GM12892 (cell line): ENCODE measurements at places on chromosomes 2 and 18.

- no peak for DNase-seq
Measured at GRCh38 chr2:185583058-185583816, 155.4 kb upstream of the FSIP2 start.

DNA sequence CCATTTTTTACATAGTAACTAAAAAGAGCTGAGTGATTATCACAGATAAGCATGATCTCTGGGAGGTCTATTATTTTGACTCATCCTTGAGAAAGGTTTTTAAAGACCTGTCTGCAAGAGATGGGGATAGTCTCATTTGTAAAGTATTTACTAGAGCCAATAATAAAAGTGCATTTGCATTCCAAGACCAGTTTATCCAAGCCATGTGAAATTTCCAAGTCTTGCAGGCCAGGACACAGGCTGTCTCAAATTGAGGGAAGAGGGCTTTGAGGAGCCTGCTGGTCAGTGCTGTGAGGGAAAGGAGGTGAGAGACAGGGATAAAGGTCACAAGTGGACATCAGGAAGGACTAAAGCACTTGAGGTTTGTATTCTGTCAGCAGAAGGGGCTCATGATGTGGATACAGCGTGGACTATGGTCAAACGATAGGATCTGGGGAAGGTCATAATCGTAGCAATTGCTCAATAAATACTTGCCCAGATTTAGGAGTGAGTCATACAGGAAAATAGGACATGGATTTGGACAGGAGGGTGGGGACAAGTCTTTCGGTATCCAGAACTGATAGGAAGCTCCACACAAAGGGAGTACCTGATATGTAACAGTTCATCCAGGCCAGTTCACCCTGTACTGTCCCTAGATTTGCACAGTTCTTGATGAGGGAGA lies 6.6 kb upstream of the CDH2 start:
- no peak for DNase-seq

GRCh38 chr2:60608679-60609078 lies 55.2 kb upstream of the BCL11A start:
- no peak for DNase-seq

GRCh38 chr2:6917071-6917760 lies at the start of gene RNF144A:
Gene RNF144A, plus strand, starts transcription at chr2:6917412. Its CDS starts 79,515 bp downstream, at chr2:6996927.
- peak; percentile 87 for DNase-seq

- no peak for DNase-seq
Measured at GRCh38 chr2:41856946-41857345, 190.9 kb upstream of the PKDCC start.

DNA sequence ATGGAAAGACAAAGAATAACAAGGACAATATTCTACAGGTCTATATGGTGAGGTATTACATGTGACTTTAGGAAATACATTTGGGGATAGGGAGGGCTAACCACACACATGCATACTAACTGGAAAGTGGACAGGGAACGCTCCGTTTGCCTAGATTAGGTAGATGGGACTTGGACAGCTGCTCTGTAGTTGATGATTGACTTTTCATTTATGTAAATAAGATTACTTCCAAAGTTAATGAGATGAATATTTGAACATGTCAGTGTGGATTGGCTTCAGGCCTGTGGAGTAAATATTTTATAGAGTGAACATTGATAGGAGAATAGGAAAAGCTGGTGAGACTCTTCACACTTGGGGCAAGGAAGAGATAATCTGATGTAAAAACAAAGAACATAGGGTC lies 142.0 kb downstream of the NCK2 start:
- no peak for DNase-seq

- no peak for DNase-seq
Measured at GRCh38 chr18:35864916-35865315, 107.6 kb upstream of the RMP24 start.

GRCh38 chr2:218736531-218736930 lies 25.9 kb downstream of the TTLL4 start:
- DNase-seq: no peak

GRCh38 chr2:227774011-227774624 lies 28.4 kb downstream of the SCYGR8 start:
- no peak for DNase-seq

DNA sequence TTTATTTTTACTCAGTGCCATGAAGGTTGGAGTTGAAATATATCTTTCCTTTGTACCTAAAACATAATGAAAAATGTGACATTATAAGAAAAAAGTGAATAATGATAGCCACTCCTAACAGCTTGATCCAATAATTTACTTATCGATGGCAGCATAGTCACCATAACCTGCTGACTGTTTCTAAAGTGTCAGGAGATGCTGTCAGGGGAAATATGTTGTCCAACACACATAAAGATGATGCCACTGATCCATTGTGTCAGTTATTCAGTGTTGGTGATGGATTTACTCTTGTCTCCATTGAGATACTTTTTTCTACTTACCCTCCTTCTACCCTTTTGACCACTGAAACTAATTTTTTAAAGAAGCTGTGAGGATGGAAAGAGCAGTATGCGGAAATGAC lies 1006.9 kb upstream of the TMEFF2 start:
- DNase-seq: no peak

DNA sequence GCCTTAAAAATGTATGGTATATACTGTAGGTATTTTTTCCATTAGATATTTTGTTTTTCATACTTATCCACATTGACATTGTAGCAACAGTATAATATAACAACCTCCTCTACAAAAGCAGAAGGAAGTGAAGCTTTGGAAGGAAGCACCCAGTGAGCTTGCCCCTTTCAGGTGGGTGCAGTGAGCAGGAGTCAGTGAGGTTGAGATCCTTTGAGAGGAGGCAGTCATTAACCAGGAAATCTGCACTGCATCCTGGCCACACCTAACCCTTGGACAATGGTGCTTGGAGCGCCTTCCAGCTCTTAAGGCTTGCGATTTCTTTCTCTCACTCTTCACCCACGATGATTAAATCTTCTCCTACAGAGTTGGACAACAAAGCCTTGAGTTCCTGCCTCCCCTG lies 13.9 kb downstream of the IL37 start:
- DNase-seq: no peak

DNA sequence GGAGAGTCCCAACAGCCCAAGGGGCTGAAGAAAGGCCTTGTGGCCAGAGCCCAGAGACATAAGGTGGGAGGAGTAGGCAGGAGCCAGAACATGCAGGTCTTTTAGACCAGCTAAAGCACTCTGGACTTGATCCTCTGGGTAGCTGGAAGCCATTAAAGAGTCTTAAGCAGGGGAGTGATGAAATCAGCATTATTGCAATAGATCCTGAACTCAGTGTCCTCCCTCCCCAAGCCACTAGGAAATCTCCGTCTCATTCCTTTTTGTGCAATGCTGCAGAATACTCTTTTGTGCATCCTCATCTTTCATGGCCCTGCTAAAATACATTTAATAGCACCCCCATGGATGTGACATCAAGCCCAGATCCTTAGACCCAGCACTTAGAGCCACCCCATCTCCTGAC lies 58.6 kb upstream of the ZCCHC2 start:
- DNase-seq: no peak

GRCh38 chr2:205683502-205684367 lies 1.4 kb downstream of the NRP2 start:
- no peak for DNase-seq

DNA sequence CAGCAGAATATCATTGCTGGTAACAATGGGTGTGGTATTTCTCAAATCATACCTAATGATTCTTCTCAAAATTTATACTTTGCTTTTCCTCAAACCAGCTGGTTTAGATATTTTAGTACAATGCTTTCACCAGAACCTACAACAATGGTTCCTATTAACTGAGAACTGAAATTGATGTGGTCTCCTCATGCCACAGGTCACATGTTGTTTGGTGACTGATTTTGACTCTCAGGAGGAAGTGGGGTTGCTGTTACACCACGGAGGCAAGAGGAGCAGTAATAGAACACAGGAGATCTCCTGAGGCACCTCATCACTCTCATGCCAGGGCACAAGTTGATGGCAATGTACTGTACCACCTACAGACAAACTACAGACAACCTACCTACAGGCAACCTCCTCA lies 3.0 kb upstream of the CEP68 start:
- DNase-seq: peak; percentile 53

GRCh38 chr2:216205486-216205885 lies 96.3 kb downstream of the XRCC5 start:
- DNase-seq: no peak

- DNase-seq: no peak
Measured at GRCh38 chr2:240898108-240898730, 2.3 kb upstream of the MAB21L4 start.

DNA sequence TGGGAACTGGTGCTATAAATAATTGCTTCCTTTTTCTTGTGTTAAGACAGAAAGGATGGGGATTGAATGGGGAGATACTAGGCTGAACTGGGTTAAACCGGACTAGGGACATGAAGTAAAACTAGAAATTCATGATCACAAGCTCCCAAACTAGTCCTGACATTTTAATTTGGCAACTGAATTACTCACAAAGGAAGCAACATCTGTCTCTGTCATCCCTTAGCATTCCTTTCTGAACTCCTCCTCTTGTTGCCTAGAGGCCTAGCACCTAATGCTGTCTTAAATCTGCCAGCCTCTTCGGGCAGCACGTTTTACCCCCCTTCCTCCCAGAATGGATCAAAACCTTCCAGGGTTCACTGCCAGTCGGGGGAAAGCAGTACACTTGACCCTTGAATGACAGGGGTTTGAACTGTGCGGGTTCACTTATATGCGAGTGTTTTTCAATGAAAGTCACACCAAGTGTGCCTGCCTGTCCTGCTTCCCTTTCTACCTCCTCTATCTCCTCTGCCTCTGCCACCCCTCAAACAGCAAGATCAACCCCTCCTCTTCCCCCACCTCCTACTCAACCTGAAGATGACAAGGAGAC lies 8.2 kb downstream of the KCTD1 start:
- no peak for DNase-seq

DNA sequence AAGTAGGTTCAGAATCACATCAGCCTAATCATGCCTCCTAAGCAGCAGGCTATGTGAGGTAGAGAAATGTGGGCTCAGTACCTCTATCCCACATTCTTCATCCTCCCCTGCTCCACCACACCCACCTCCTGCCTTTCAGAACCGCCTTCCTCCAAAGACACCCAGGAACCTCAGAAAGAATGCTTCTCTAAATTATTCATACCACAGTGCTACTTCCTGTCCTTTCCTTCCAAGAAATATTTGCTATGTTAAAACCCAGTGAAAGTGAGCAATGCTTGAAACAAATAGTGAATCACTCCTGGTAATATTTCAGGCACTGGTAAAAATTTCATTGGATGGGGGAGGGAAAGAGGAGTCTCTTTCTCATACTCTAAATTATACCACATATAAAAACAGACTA lies 24.0 kb upstream of the CREB1 start:
- DNase-seq: no peak

GRCh38 chr2:202950592-202950991 lies 38.5 kb downstream of the CARF start:
- no peak for DNase-seq

- no peak for DNase-seq
Measured at GRCh38 chr2:221254299-221254698, 317.8 kb downstream of the EPHA4 start.

GRCh38 chr2:145811276-145812164 lies 1291.6 kb upstream of the ZEB2 start:
- DNase-seq: no peak

- DNase-seq: no peak
Measured at GRCh38 chr2:96089356-96090195, 26.8 kb downstream of the ADRA2B start.

- no peak for DNase-seq
Measured at GRCh38 chr2:18154259-18154658, 275.8 kb downstream of the KCNS3 start.

- DNase-seq: peak; percentile 43
Measured at GRCh38 chr18:13568443-13569392, 157.6 kb downstream of the FAM210A start.

DNA sequence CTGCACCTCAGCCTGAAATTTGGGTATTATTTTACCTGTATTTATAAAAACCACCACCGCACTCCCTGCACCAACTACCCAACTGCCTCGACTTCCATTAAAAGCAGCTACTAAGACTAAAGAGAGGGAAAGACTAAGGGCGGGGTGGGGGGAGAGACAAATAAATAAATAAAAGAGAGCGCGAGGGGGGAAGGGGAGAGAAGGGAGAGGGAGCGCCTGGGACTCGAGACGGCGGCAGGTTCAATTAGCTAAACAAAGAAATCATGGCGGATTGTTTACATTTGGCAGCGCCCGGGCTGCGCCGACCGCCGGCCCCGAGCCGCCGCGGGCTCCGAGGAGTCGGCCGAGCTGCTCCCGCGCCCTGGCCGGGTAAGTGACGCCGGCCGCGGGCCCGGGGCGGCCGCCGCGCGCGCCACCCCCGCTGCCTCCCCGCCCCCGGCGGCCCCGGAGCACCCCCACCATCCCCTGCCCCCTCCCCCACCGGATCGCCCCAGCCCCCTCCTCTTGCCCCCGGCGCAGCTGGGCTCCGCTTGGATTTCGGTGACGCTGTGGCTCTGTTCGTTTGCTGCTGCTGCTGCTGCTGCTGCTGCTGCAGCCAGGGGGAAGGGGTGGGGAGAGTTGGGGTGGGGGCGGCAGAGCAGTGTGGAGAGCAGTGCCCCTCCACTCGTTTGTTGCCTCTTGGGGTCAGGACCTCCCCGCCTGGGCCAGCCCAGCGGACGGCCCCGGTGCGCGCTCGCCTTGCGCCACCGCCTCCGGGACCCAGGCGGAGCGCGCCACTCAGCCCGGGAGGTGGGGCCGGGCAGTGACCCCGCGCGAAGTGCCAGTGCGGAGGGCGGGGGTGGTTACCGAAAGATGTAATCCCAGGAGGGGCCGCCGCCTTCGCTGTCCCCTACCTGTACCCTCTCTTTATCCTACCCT lies 187.2 kb upstream of the FANCL start:
- no peak for DNase-seq

DNA sequence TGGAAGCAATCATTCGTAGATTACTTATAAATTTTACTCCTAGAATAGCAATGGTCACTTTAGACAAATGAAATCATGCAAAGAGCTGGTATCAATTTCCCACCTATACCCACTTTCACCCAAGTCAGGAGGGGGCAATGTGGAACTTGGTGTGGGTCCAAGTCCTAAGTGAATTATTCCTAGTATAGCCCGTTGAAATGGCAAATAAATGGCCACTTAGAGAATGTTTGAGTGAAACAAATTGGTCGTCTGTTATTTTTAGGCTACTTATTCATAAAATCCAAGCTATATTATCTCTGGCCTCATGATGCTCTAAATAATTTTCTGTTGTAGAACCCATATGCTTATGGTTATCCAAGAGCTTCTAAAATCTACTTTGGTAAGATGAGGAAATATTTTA lies 98.1 kb downstream of the MYO3B start:
- DNase-seq: no peak
